Stimulated activated CD4-positive, alpha-beta T cell treated with anti-CD3 and anti-CD28 coated beads, Interleukin-15, amount 100 ng/mL, for 1 hour (primary cell): ENCODE measurements at places on chromosomes 6 and 20.

DNA sequence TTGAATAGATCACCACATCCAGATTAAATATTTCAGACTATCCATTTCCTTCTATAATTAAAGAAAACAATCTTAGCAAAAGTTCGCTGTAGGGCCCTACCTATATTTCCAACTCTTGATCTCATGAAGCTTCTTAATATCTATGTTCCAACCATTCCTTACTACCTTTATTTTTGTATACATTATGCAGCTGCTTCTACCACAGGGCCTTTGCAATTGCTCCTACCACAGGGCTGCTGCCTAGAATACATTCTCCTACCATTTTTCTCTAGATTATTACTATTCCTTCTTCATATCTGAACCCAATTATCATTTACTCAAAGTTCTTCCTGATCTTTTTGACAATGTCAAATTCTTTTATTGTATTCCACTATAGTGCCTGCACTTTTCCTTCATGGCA lies 516.6 kb downstream of the RFPL4B start:
- no peak for DNase-seq

DNA sequence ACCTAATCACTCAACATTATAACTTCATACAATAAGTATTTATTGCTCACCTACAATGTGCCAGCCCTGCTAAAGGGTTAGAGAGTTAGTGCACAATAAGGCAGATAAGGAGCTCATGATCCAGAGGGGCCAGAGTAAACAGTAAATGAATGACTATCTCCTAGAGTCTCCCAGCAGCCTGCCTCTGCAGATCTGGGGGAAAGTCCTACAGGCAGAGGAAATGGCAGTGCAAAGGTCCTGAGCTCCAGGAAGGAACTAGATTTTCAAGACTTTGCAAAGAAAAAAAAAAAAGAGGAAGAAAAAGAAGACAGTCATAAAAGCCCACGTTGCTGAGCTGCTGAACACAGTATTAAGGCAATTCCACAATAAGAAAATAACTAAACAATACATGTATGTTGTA lies 160.1 kb downstream of the SIM1 start:
- no peak for DNase-seq

- DNase-seq, result no peak
These were observed 81.1 kb upstream of the C6orf118 start for GRCh38 chr6:165390475-165390874.

DNA sequence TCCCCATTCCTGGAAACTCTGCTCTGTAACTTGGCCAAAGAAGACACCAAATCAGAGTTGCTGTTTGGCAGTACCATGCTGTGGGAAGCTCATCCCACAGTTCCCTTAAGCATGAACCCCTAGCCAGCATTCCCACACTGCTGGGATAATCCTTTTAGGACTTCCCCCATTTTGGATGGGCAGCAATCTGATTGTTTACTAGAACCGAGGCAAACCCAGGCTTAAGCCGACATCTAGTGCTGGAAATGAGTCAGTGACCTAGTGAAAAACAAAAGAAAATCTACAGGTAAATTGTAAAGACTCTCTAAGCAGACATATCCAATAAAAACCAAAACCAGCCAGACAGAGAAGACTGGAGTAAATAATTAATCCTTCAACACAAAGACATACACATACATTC lies 5.2 kb downstream of the DNAH8 start:
- DNase-seq, result no peak

DNA sequence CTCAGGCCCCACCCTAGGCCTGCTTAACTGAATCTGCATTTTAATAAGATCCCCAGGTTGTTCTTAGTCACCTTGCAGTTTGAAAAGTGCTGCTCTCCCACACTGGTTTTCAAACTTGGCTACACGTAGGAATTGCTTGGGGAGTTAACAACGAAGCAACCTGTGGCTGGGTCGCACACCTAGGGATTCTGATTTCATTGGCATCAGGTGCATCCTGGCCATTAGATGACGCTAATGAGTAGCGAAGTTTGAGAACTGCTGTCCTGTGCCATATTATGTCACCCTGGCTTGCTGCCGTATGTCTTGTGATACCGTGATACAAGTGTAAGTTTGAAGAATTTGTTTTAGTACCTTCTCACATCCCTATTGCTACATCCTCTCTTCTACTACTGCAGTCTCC lies 28.2 kb upstream of the FUCA2 start:
- no peak for DNase-seq

GRCh38 chr6:112367628-112368027 lies 20.5 kb downstream of the RFPL4B start:
- DNase-seq, result no peak

DNA sequence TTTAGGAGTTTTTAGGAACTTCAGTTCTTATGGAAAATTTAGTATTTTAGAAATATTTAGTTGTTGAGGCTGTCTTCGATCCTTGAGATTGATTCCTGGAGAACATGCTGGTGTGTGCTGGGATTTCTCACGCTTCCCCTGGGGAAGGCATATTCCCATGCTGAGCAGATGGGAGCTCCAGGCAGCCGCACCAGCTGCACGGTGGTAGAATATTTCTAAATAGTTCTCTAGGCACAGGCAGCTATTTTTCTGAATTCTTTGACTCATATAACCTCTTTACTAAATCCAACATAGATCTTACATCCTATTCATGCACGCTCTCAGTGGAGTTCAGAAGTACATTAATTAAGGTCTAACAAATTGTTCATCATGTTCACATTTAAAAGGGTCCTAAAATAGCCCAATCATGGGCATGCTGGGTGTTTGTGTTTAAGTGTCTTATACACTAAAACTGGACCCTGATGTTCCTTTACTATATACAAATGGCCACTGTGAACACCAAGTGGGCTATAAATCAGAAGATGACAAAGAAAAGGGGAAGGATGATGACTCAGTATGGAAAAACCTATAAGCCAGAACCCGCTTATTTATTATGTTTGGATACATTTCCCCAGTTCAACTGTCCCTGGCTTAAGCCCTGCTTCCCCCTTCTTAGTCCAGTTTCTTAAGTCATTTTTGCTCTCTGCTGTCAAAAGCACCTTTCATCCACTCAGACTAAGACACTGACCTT lies 138.5 kb downstream of the UST start:
- no peak for DNase-seq

DNA sequence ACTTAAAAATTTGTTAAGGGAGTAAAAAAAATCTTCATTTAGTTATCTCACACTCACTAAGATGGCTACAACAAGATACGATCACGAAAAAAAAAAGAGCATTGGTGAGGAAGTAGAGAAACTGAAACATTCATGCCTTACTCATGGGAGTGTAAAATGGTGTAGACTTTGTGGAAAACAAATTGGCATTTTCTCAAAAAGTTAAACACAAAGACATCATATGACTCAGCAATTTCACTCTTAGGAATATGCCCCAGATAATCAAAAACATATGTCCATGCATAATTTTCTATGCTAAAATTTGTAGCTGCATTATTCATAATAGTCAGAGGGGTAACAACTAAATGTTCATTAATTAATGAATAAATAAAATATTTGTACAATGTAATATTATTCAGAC lies 120.9 kb upstream of the IRAK1BP1 start:
- DNase-seq, result no peak
